ENCODE measurements at places on chromosomes 4 and X.

DNA sequence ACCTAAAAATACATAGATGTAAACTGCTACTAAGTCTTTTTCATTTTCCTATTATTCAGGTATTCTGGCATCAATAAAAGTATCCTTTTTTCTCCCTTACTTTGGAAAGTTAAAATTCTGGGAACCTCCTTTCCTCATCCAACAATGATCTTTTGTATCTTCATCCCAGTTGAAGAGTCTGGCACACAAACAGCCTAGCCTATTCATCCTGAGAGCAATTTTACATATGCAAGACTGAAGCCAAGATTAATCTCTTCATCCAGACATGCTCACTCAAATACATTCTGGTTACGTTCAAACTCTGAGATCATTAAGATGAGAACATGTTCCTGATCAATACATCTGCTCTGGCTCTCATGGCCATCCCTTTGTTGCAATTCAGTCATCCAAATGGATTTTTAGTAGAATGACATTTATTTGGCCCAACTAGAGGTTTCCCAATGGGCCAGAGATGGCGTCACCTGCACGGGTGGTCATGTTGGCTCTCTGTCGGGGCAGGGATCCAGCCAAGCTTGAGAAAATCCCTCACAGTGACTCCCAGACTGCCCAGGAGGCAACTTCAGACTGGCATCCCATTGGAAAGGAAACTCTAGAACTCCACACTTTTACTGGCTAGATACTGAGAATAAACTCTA lies 135.3 kb upstream of the VCX2 start:
- no peak for DNase-seq

DNA sequence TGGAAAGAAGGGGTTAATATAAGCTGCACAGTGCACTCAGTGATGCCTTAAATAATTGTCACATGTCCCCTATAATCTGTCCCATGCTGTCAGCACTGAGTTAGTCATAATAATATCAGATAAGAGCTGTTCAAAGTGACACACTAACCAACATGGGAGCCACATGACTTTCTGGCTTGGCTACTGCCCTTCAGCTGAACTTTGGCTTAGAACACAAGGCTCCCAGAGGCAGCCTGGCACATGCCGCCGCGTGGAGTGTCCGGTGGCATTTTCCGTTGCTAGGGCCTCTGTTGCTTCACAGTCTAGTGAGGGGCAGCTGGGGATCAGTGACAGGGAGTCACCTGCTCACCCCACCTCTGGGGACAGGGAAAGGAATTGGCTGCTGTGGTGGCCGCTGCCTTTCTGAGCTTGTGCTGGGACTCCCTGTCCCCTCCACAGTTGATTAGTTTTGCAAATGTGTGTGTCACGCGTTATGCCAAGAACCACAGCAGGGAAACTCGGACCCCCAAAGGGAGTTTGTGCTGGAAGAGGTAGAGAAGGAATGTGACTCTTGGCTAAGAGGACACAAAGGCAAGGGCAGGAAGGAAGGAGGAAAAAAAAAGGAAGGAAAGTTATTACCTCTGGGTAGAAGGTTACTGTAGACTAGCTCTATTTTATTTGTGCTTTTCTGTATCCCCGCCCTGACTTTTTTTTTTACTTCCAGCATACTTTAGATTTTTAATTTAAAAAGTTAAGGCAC lies 41.1 kb upstream of the PPARGC1A start:
- DNase-seq = no peak

DNA sequence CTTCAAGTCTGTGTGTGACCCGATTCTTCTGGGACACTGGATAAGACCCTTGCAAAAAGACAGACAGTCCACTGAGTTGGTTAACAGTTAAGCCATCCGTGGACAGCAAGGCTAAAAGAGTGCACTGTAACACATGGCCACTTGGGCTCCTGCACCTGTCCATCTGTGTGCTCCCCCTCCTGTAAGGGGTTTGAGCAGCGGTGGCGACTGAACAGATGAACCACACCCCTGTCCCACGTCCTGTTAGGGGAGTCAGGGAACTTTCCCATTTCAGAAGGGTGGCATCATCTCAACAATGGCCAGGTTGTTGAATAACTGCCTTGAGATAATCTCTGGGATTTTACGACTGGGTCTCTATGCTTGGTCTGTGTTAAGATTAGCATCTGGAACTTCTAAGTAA lies 178.6 kb downstream of the GRXCR1 start:
- no peak for DNase-seq

DNA sequence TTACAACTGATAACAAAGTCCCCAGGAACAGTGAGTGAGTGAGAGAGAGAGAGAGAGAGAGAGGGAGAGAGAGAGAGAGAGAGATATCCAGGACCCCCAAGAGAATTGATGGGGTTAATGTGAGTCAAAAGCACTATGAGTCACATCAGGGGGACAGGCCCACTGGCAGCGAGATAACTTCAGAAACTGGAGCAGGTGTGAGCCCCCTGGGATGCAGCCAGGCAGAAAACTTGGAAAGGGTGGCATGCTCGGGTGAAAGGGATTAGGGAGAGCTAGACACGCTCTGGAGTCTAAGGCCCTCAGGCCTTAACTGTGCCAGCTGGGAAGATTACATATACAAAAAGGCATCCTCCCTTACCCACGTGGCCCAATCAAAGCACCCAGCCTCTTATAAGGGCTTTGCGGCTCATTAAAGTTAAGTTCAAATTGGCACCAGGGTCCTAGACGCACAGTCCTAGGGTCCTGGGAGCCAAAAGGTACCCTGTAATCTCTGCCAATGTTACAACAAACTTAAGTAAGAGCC lies 841 bp downstream of the ACOT9 start:
- DNase-seq = no peak

DNA sequence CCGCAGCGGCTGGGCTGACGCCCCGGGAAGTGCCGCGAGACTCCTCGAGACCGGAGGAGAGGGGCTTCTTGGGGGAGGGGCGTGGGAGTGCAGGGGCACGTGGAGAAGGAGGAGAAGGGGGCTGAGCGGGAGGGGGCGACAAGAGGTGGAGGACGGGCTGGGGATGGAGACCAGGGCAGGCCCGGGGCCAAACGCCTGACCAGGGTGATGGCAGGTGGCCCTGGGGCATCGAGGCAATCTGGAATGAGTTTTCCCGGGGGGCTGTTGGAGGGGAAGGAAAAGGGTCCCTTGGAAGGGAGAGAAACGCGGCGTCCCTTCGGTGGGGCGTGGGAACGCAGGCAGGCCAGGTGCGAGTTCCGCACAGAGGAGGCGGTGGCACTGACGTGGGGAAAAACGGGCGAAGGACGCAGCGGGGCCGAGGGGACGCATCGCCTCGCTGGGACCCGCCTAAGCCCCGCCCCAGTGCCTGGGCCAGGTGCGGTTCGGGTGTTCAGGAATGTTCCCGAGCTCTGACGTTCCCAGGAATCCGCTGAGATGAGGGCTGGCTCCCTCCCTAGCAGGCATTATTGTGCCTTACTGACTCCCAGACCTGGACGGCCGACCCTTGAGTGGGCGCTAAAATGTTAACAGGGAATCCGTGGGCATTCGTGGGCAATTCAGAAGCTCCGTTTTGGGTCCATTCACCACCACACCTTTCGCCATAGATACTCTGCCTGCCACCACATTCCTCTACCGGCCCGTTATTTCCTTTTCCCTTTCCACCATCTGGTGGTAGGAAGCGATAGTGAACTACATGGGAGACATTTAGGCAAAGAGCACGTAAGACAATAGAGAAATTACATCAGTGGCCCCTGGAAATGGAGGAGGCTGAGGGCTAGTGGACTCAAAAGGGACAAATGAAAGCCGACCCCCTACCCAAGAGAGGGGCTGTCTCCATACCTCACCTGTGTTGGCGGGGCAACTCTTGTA lies 795 bp upstream of the SH3KBP1 start:
- DNase-seq = peak; percentile 38
